ENCODE measurements at places on chromosomes 2 and 18.

- no peak for DNase-seq
Observed at GRCh38 chr18:61749031-61749430, 143.8 kb downstream of the RNF152 start.

DNA sequence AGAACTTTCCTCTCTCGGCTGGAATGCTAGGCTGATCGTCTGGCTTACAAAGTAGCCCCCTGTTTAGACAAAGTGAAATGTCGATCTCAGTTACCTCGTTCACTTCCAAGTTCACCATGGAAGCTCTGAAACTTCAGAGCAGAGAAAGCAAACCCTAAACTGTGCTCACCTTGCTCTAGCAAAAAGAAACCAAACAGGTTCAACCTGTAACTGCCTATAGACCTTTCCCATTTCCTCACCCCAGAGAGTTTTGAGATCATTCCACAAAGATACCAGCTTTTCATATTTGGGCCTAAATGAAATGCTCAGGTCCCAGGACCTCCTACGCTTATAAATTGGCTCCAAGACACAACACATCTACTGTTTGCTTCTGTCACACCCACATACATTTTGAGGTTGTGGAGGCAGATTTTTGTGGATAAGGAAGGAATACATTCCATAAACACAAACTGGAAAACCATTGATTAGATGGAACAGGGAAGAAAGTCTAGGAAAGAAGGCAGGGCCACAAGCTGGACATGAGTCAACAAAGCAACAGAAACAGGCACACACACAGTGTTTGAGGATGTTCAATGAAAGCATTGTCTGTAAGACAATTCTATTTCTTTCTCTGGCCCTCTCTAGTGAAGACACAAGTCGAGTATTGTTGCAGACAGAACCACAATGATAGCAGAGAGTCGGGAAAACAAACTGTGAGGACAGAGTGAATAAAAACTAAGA is 52.8 kb upstream of the TGIF1 start:
- no peak for DNase-seq

- no peak for DNase-seq
Observed at GRCh38 chr2:190409616-190410015, 1.5 kb downstream of the MFSD6 start.

- no peak for DNase-seq
Observed at GRCh38 chr18:34880882-34881834, 160.1 kb upstream of the MAPRE2 start.

- no peak for DNase-seq
Observed at GRCh38 chr2:100615471-100615870, 52.7 kb downstream of the PDCL3 start.
